Fibroblast of villous mesenchyme (primary cell): ENCODE measurements at places on chromosomes 1 and 21. TPM values are rescaled to one million over a fixed set of nuclear protein-coding genes. Genes with fewer than 3 reads are reported as not detected.

The SLC16A4 gene
- 73.4 and 241 TPM in 2 replicates for total RNA-seq

The GLIS1 gene
- 0.43 and 0.97 TPM in 2 replicates for total RNA-seq

The EFCAB7 gene
- 4.2 and 6.5 TPM in 2 replicates for total RNA-seq

The B3GALT2 gene
- total RNA-seq = 12.9 and 32.8 TPM in 2 replicates

The SLC30A10 gene
- total RNA-seq = not detected in 2 replicates

The C1orf141 gene
- total RNA-seq = not detected in 2 replicates

The S100A5 gene
- 0.32 TPM in 1 of 2 replicates, not detected in the other for total RNA-seq
